ENCODE measurements at places on chromosomes 5 and 9.

GRCh38 chr5:175741556-175741955, 83.7 kb downstream of the HRH2 start:
- DNase-seq: no peak

GRCh38 chr5:179126506-179126991, 66.4 kb downstream of the ZNF354C start:
- no peak for DNase-seq

- no peak for DNase-seq
Observed at GRCh38 chr5:172805736-172806255, 28.3 kb upstream of the ERGIC1 start.

DNA sequence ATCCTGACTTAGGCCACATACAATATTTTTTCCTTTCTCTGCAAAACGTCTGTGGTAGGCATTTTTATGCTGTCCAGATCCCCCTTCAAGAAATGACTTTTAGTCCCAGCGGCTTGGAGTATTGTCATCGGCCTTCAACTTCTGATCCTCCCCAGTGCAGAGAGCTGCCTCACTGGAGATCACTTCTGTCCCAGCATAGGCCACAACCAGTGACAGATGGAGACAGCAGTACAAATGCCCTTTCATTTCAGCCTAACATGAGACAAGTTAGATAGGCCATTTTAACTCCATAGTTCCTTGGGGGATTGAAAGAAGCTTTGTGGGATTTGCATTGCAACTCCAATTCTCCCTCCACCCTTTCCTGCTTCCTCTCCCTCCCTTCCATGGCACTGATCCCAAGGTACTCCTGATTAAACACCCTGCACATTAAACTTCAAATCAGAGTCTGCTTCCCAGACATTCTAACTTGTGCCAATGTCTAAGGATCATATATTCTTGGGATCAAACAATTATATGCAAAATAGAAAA, 3.2 kb upstream of the MAMDC2 start:
- peak; percentile 30 for DNase-seq

- DNase-seq: no peak
Observed at GRCh38 chr9:36895744-36896260, 138.3 kb downstream of the PAX5 start.

DNA sequence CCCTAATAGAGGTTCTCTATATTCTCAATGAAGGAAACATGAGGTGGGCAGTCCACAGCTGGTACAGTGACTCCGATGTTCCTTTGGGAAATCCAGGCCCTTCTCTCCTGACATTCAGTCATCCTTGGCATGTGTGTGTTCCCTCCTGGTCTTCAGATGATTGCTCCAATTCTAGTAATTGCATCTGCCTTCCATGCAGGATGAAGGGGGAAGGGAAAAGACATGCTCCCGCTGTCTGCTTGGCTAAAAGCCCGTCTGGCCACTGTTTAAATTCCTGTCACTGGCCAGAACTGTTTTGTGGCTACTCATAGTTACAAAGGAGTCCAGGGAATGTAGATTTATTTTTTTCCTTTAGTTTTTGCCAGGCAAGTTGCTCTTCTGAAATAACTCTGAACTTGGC, 65.0 kb downstream of the MAST4 start:
- DNase-seq: no peak

- DNase-seq: peak; percentile 19
Observed at GRCh38 chr9:96294159-96294545, 7.8 kb downstream of the HSD17B3 start.

GRCh38 chr9:120642129-120642770, 62.3 kb upstream of the CDK5RAP2 start:
- peak; percentile 46 for DNase-seq
